AG08395 (cell line): ENCODE measurements at places on chromosomes 5 and 9.

DNA sequence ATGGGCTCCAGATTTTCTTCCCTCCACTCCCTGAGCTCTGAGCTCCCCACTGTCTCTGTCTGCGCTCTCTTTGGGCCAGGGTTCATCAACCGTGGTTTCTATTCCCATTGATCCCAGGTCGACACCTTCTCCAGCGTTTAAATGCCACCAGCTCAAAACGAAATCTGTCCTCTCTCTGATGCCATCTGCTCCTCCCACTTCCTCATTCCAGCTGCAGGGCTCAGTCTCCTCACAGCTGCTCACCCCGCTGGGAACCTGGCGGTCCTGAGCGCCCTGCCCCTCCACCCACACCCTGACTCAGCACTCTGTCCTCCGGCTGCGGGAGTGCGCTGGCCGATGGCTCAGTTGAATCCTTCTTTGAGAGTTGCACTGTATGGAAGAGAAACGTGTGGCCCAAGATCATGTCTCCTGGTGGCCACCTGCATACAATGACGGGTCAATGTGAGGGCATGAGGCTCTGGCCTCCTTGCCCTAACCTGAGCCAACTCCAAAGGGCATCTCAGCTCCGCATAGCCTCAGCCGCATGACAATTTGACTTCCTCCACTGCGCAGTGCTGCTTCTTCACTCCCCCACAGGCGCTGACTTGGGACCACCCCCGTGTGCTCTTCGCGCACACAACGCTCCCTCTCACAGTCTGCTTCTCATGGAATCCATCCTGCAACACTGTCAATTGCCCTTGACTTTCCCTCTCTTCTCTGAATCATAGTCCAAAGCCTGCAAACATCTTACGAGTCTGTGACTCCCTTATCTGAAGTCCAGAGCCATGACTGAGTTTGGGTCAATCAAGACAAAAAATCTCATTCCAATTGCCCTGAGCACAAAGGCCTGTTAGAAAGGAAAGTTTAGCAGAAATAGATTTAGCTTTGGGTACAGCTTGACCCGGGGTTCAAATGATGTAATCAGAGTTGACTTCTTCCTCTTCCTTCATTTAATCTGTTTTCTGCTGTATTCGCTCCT is 82.4 kb downstream of the PTCH1 start:
- DNase-seq = no peak

- no peak for DNase-seq
Measured at GRCh38 chr9:2012347-2012746, 2.8 kb upstream of the SMARCA2 start.

DNA sequence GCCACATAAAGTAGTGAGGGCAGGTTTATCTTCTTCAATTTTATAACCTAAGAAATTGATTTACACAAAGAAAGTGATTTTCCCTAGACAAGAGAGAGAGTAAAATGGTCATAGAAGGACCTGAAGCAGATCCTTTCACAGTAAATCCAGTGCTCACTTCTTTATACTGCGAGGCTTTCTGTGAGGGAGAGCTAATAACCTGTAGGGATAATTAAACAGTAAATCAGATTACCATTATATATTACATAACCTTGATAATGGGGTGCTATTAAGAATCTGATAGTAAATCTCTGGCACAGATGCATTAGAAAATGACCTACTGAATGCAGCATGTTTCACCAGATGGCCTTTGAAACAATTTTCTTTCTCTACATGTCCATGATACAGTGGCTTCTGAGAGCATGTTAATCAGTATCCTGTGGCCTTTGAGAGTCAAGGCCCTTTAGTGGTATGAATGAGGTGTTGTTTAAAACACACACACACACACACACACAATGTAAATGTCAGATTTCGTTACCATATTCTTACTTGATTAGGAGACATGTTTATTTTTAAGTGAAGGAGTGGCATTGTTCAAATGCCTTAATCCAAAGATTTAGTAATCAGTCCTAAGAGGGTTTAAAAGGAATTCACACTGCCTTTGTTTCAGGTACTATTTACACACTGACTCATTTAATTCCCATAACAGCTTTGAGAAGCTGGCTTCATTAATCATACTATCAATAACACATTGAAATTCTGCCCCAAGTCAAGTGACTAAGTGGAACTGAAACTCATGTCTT is 124.7 kb downstream of the ALDH1A1 start:
- no peak for DNase-seq

- DNase-seq = no peak
Measured at GRCh38 chr9:87158765-87159164, 211.5 kb upstream of the GAS1 start.

- DNase-seq = peak; percentile 83
Measured at GRCh38 chr9:104927912-104928740, at the start of gene ABCA1. Gene ABCA1 (minus strand): TSS chr9:104928155. CDS start chr9:104903679, 24,476 bp downstream.

DNA sequence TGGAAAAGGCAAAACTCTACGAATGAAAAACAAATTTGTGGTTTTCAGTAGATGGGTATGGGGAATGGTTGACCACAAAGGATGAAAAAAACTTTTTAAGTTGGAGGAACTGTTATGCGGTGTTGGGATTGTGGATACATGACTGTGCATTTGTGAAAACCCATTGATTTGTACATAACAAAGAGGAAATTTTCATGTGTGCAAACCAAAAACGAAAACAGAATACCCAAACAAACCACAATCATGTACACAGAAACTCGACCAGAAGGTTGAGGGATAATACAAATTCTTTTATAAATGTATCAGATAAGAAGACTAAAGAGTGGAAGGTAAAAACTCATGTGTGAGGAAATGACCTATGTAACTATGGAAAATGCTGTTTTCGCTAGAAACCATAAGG is 1012.4 kb downstream of the CDH18 start:
- no peak for DNase-seq

- no peak for DNase-seq
Measured at GRCh38 chr5:14745753-14746152, 81.2 kb downstream of the OTULIN start.

DNA sequence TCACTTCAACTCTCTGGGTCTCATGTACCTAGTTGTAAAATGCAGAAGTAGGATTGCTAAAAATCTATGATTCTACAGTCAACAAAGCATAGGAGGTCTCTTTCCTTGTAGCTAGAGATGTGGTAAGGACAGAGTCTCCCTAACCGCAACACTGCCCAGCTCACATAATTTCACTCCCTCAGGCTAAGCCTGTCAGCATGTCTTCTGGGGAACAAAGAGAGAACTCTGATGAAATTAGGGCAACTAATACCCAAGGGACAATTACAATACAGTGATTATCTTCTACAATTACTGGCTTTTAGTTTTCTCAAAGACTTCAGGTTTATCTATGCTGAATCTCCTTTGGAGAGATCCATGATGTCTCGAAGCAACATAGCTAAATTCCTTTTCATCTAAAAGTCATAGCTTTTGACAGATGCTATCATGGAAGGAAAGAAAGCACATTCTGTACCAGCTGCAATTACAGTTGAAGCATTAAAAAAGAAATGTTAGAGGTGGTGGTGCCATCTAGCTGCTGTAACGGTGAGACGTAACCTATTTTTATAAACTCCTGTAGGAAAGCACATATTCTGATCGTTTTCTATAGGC is 141.1 kb upstream of the TARS1 start:
- peak; percentile 39 for DNase-seq

GRCh38 chr9:108474356-108474755 is 381.4 kb downstream of the ACTL7B start:
- DNase-seq = no peak

DNA sequence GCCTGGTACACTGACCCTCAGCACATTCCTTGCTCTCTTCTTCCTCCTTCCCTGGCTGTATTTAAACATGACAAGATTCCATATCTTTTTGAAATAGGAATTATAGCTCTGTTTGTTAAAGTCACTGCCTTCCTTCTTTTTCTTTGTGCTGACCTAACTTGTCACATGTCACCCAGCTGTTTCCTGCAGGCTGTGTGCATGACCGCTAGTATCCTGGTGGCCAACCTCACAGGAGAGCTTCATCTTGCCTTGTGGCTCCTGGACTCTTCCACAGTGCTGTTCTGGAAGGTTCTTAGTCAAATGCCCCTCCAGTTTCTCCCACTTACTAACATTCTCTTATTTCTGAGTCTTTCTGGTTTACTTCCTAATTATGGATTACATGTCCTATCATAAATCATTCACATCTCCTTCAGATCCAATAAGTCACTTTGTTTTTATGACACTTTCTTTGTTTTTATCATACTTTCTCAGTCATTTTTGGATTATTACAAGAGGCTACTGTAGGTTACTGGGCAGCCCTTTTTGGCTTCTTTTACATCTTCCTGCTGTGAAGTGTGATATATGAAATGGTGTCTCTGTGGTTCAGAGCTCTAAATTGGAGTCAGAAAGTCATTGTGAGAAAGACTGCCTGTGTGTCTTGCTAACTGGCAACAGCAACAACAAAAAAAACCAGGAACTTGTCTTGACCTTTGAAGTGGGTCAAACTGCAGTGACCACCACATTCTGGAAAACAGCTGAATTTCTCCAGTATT is 463.6 kb upstream of the DAP start:
- DNase-seq = no peak
